ENCODE measurements at places on chromosomes 4 and X. TPM values are rescaled to one million over a fixed set of nuclear protein-coding genes. Genes with fewer than 3 reads are reported as not detected.

SPANXD gene
- total RNA-seq, result not detected

GAGE13 gene
- total RNA-seq, result not detected

PPBP gene
- total RNA-seq, result not detected

FGFBP2 gene
- not detected for total RNA-seq

Data from smooth muscle cell of the umbilical artery (primary cell).